ENCODE measurements at places on chromosomes 11 and 22.

- no peak overlapping the region for H3K4me3 ChIP-seq
- no peaks in the 10 kb centered on the region for H3K36me3 ChIP-seq
- peak; percentile 46 for DNase-seq
- no peaks in the 10 kb centered on the region for H3K27me3 ChIP-seq
- no peak overlapping the region for H3K27ac ChIP-seq
Observed at GRCh38 chr11:127255209-127255608, 254.6 kb upstream of the KIRREL3 start.

GRCh38 chr11:67632982-67633755, 3.4 kb upstream of the NUDT8 start:
- H3K27me3 ChIP-seq = no peaks in the 10 kb centered on the region
- H3K27ac ChIP-seq = no peak overlapping the region
- H3K4me1 ChIP-seq = no peaks in the 10 kb centered on the region
- DNase-seq = no peak
- no peaks in the 10 kb centered on the region for H3K36me3 ChIP-seq

- no peaks in the 10 kb centered on the region for H3K4me1 ChIP-seq
- no peak overlapping the region for H3K27ac ChIP-seq
- DNase-seq = no peak
- H3K27me3 ChIP-seq = no peaks in the 10 kb centered on the region
Observed at GRCh38 chr11:69010361-69010891, 2.6 kb downstream of the MRGPRF start.

DNA sequence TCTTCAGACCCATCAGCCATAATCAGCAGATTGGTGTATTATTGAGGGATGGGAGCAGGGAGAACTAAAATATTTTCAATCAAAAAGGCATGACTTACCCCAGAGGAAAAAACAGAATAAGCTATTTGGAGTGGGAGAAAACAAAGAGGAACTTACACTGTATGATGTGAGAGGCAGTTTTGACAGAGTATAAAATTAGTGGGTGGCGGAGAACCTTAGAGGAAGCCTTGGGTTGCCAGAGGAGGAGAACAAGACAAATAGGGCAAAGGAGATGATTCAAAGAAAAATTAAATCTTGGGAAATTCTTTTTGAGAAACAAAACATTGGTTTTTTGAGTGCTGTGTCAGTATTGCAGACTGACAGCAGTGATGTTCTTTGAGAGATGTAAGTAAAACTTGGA, 285.0 kb downstream of the C11orf87 start:
- no peak for DNase-seq
- H3K4me1 ChIP-seq = no peaks in the 10 kb centered on the region
- no peak overlapping the region for H3K4me3 ChIP-seq
- no peak overlapping the region for H3K27ac ChIP-seq

DNA sequence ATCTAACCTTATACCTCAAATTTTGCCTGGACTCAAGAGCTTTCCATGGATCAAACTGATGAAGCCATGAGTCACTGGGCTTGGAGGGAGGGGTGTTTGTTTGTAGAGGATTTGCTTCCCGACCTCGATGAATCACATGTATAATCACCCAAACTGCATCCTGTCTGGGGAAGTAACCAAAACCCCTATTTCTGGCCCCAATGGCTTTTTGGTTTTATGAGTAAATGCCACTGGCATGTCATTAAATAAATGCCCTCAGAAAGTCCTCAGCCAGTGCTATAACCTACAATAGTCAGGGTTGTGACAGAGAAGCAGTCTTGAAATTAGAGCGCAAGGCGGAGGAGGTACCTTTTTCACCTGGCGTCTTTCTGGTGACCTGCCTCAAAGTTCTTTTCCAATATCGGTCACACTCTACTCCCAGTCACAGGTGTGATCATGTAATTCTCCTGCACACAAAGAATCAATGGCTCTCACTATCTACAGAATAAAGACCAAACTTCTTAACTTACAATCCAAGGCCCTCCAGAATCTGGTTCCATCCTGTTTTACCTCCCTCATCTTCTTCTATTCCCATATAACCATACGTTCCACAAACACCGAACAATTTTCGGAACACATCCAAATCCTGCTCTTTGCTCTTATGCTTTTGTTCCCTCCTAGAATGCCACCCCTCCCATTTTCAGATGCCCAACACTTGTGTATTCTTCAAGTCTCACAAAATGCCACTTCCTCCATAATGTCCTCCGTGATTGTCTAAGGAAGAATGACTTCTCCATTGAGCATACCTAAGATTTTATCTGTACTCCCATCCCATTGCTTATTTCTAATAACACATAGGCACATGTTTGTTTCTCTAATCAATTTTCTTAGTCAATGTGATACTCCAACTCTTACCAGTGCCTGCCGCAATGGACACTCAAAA, 81.3 kb upstream of the BLID start:
- no peaks in the 10 kb centered on the region for H3K27me3 ChIP-seq
- no peak for DNase-seq
- no peak overlapping the region for H3K4me3 ChIP-seq
- no peak overlapping the region for H3K27ac ChIP-seq

DNA sequence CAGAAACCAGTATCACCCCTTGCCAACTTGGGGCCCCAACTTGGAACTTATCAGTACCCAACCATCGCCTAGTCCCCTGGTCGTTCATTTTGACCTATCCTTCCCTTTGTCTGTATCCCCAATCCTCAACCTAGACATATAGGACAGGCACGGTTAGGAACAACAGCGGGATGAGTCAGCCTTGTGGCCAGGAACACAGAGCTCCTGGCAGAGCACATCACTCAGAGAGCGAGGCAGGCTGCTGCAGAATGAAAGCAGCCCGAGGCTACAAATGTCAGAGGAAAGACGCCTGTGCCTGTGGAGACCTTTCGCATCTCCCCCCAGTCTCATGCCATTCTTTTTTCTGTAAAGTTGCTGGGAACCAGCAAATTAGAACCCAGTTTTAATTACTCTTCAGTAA, 14.6 kb downstream of the DKK3 start:
- H3K27ac ChIP-seq = no peak overlapping the region
- H3K4me3 ChIP-seq = no peak overlapping the region
- no peaks in the 10 kb centered on the region for H3K27me3 ChIP-seq
- DNase-seq = no peak

- no peak overlapping the region for H3K27ac ChIP-seq
- H3K4me1 ChIP-seq = peaks cover 3% of the 10 kb centered on the region
- no peaks in the 10 kb centered on the region for H3K36me3 ChIP-seq
- H3K27me3 ChIP-seq = no peaks in the 10 kb centered on the region
Observed at GRCh38 chr22:20979243-20979809, 2.8 kb upstream of the LZTR1 start.

GRCh38 chr11:130892861-130893260, 23.4 kb downstream of the SNX19 start:
- H3K27ac ChIP-seq = no peak overlapping the region
- peaks cover 12% of the 10 kb centered on the region for H3K4me1 ChIP-seq
- H3K27me3 ChIP-seq = no peaks in the 10 kb centered on the region
- DNase-seq = no peak
- H3K4me3 ChIP-seq = no peak overlapping the region

GRCh38 chr11:69445131-69445470, 36.4 kb upstream of the LINC01488 start:
- H3K4me3 ChIP-seq = no peak overlapping the region
- no peaks in the 10 kb centered on the region for H3K36me3 ChIP-seq
- H3K4me1 ChIP-seq = peaks cover 22% of the 10 kb centered on the region
- no peaks in the 10 kb centered on the region for H3K27me3 ChIP-seq
- DNase-seq = peak; percentile 42

- no peaks in the 10 kb centered on the region for H3K27me3 ChIP-seq
- H3K27ac ChIP-seq = no peak overlapping the region
- no peaks in the 10 kb centered on the region for H3K4me1 ChIP-seq
- DNase-seq = no peak
Observed at GRCh38 chr22:24418786-24419474, 8.5 kb upstream of the ADORA2A start.

- H3K4me3 ChIP-seq = no peak overlapping the region
- H3K27ac ChIP-seq = no peak overlapping the region
- H3K27me3 ChIP-seq = peaks cover 27% of the 10 kb centered on the region
- DNase-seq = no peak
- no peaks in the 10 kb centered on the region for H3K4me1 ChIP-seq
- H3K36me3 ChIP-seq = no peaks in the 10 kb centered on the region
Observed at GRCh38 chr22:39927544-39927943, 26.7 kb downstream of the GRAP2 start.
